Stimulated activated CD4-positive, alpha-beta T cell treated with anti-CD3 and anti-CD28 coated beads, Interleukin-1b, Interleukin-23, amount 100 ng/mL, for 1 hour (primary cell): ENCODE measurements at places on chromosomes 1 and 21.
A peak's percentile ranks its signal among the peaks of the same experiment; 100 is the strongest.

- DNase-seq: no peak
Measured at GRCh38 chr21:41630249-41630648, 122.3 kb upstream of the TMPRSS2 start.

DNA sequence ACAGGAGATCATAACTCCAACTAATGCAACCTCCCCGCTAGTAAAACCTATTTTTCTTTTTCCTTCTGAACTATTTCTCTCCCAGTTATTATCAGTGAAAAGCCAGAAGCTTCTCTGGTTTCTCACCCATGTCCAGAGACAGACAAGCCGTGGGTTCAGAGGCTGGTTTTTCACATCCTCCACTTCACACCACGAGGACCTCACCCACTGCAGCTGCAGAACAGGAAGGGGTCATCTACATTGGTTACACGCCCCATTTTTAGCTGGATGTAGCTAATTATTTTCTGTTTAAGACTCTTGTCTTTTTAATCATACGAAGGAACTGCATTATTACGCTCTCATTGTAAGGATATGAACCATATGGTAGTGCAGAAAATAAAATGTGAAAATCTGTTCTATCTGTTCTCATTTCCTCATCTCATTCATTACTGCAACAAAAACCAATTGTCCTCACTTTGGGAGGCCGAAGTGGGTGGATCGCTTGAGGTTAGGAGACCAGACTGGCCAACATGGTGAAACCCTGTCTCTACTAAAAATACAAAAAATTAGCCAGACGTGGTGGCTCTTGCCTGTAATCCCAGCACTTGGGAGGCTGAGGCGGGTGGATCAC is 39.1 kb upstream of the CLDN14 start:
- no peak for DNase-seq

GRCh38 chr1:208852911-208853310 is 608.7 kb upstream of the PLXNA2 start:
- DNase-seq: no peak

DNA sequence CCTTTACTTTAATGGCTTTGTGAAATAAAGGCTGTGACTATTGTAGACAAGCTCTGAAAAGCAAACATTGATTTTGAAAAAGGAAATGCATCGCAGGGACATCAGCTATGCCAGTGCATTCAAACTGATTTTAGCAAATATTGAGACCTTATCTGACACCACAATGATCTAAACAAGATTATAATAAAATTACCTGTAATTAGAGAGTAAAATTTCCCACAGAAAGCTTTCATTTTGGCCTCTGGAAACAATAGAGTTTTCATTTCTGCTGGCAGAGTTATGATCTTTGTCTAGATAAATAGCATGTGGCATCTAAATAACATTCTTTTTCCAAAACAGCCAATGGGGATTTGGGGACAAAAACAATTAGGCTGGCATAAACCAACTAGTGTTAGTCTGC is 650.4 kb upstream of the PRMT6 start:
- no peak for DNase-seq

DNA sequence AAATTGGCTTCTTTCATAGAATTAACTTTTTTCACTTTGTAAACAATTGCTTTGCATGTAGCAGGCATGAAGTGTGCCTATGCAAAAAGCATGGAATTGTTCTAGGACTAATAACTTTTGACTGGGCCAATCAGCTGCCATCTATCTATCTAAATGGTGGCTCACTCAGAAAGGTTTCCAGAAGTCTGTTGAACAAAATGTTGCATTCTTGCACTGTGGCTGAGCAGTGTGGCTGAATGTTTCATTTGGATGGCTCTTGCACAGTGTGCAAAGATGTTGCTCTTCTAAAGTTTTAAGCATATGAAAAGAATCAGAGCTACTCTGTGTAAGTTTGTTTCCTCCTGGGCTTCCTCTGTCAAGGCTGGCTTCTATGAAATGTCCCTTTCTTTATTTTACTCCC is 213.5 kb downstream of the KCTD3 start:
- DNase-seq: no peak

DNA sequence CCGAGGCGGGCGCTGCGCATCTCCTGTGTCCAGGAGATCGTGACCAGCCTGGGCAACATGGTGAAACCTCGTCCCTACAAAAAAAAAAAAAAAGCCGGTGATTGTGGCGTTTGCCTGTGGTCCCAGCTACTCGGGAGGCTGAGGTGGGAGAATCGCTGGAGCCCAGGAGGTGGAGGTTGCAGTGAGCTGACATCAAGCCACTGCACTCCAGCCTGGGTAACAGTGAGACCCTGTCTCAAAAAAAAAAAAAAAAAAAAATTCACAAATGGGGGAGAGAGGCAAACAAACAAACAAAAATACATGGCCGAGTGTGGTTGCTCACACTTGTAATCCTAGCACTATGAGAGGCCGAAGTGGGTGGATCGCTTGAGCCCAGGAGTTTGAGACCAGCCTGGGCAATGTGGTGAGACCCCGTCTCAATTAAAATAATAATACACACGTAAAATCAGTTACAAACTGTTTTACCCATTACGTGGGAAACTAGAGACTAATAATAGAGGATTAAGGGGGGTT is 758 bp downstream of the TATDN3 start:
- no peak for DNase-seq

- DNase-seq: no peak
Measured at GRCh38 chr1:201649761-201650622, 111.1 kb downstream of the NAV1 start.

- DNase-seq: no peak
Measured at GRCh38 chr1:64231654-64232053, 28.2 kb downstream of the UBE2U start.

DNA sequence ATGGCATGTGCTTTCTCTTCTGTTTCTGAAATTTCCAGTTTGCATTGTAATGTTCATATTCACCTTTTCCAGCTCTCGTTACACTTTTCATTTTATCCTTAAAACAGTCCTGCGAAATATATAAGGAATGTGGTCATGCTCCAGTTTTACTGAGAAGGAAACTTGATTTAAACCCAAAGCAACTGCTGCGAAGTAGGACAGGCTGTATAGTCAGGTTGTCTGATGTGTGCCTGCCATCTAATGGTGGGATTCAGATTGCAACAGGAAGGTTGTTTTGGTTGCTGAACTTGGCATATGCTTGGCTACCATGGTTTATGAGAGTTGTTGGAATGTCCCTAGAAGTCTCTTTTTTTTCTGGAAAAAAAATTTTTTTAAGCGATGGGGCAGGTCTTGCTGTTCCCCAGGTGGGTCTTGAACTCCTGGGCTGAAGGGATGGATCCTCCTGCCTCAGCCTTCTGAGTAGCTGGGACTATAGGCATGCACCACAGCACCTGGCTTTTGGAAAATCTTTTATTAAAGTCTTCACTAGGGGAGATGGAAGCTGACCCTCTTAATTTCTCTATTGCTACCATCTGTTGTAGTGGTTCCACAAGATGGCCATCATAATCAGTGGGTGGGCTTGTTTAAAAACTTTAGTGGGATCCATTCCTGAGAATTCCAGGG is 86.9 kb downstream of the UCK2 start:
- DNase-seq: peak; percentile 25

DNA sequence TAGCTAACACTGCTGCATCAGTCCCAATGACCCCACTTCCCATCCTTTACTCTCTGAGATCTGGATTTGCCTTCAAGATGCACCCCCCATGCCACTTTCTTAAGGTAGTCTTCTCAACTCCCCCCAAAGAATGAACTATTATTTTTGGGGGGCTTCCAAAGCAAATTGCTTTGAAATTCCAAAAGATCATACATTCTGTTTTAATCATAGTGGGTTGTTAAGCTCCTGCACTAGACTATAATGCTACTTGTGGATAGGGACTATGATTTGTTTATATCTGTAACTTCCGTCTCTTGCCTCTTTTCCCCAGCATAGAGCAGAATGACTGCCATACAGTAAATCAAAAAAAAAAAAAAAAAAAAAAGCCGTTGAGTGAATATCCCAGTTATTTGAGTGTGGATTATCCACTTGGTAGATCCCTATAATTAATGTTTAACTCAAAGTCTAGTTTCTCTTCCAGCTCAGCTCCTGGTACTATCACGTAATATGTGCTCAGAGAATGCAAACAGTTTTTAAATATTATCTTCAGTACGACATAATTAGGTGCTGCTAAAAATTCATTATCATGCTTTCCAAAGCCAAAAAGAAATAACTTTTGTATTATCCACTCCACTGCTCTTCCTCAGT is 26.9 kb downstream of the KIRREL1 start:
- no peak for DNase-seq

DNA sequence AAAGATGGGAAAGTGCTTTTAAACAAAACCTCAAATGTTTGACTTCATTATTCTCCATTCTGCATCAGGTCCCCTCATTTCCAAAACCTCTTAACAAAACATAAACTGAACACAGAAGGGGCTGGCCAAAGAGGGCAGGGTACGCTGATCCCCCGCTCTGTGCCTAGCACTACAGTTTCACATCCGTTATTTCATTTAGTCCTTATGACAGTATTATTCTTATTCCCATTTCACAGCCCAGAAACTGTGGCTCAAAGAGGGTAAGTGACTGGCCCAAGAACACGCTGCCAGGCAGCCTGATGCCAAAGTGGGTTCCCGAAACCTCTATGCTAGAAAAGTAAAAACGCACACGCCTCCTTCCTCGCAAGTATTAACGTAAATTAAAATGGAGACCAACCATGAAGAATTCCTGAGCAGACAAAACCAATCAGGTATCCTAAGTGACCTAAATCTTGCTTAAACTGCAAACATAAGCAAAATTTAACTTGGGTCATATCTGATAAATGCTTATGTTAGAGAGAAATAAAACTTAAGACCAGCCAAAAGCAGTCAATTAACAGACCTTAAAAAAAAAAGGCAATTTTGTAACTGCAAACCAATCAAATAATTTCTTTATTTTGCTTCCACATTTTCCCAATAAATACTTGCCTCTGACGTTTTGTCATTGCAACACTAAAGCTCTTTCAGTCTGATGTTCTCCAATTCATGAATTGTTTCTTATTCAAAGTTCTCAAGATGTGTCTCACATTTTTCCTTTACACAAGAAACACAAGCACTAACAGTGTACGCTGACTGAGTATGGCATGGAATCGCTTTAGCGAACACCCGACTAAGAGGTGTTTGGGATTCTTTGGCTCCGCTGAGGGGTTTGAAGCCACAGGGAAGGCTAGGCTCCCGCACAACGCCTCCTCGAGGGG is 653 bp downstream of the CASP9 start:
- DNase-seq: no peak

DNA sequence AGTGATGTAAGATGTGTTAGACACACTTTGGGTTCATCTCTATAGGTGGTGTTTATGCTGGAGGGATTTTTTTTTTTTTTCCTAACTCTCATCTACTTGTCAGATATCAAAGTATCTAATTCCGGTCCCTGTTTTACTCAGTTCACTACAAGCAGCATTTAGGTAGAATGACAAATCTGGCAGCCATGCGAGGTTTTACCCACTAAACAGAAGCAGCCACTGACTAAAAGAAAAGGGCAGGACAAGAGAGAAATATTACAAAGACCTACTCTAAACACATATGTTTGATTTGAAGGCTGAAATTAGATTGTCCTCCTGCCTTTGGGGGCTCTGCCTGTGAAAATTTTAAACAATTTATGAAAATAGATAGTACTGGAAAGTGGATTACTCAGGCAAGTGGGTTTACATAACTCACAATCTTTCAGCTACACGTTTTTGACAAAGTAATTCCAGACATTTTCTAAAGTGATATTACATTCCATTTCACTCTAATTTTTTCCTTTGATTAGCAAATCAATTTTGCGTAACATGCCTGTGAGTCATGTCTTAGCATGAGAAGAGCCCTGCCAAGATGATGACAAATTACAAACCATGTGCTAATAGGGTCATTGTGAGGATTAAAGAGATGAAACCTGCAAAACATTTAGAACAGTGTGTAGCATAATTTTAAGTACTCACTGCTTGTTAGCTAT is 172.6 kb downstream of the PLA2G4A start:
- no peak for DNase-seq
